ENCODE measurements at places on chromosomes 1 and 21. TPM values are rescaled to one million over a fixed set of nuclear protein-coding genes. Genes with fewer than 3 reads are reported as not detected.

CFHR3 gene
- not detected for polyA plus RNA-seq

CORT gene
- not detected for polyA plus RNA-seq

KCNK1 gene
- not detected for polyA plus RNA-seq

C21orf58 gene
- polyA plus RNA-seq, result 1.0 TPM

IGSF21 gene
- not detected for polyA plus RNA-seq

IL20 gene
- polyA plus RNA-seq, result not detected

APCS gene
- not detected for polyA plus RNA-seq

ACTA1 gene
- polyA plus RNA-seq, result not detected

C4BPB gene
- polyA plus RNA-seq, result 0.60 TPM

KRTAP19-4 gene
- polyA plus RNA-seq, result not detected

RPE65 gene
- not detected for polyA plus RNA-seq

FAAH gene
- 4.3 TPM for polyA plus RNA-seq

All from naive thymus-derived CD4-positive, alpha-beta T cell (primary cell).